ENCODE measurements at places on chromosomes 1 and 21. TPM values are rescaled to one million over a fixed set of nuclear protein-coding genes. Genes with fewer than 3 reads are reported as not detected.

Gene PLEKHA6
- total RNA-seq, result 0.32 TPM

Gene TOMM40L
- 13.3 TPM for total RNA-seq

Gene SLC44A3
- total RNA-seq, result 1.7 TPM

Gene LINGO4
- not detected for total RNA-seq

Gene PGLYRP4
- total RNA-seq, result not detected

Gene TSPEAR
- total RNA-seq, result not detected

Data from hair follicle dermal papilla cell (primary cell).